ENCODE measurements at places on chromosomes 13 and 19.

GRCh38 chr13:78265098-78265497, 338.3 kb downstream of the POU4F1 start:
- DNase-seq, result no peak

- peak; percentile 43 for DNase-seq
Measured at GRCh38 chr13:44306371-44307192, 67.0 kb upstream of the SERP2 start.

DNA sequence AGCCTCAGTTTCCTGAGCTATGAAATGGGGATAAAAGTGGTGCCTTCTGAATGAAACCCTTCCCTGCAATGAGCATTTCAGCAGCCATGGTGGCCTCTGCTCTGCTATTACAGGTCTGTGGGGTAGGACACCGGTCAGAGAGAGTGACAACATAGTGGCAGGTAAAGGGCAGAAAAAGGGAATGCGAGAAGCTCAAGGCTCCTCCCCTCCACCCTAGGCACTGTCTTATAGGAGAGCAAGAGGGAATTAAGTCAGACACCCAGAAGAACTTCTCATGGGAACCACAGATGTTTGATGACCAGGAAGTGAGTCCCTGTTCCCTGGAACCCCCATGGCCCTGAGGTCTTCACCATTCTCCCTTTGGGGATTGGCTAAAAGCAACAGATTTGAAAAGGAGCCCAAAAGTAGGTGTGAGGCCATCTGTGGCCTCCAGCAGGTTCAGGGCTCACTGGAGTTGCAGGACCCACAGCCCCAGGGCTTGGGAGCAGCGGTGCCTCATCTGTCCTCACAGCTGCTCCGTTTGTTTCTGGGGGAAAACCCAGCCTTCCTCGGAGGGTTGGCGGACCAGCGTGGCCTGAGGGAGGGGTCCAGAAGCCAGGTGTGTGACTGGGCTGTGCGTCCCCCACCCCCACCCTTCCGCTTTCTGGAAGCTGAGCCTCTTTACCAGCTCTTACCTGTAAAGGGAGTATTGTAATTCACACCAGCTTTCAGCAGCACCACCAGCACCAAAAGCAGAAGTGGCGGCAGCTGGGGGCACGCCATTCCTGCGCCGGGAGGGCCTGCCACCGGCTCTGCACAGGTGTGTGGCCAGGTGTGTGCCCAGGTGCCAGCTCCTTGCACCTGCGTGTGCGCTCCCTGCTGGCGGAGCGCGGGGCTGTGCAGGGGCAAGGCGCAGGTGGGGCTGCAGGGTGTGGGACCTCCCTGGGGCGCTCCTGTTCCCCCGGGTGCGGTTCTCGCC, 19.4 kb downstream of the IQCN start:
- peak; percentile 76 for DNase-seq

- DNase-seq, result peak; percentile 28
Measured at GRCh38 chr13:44197791-44198770, 175.5 kb upstream of the SERP2 start.

DNA sequence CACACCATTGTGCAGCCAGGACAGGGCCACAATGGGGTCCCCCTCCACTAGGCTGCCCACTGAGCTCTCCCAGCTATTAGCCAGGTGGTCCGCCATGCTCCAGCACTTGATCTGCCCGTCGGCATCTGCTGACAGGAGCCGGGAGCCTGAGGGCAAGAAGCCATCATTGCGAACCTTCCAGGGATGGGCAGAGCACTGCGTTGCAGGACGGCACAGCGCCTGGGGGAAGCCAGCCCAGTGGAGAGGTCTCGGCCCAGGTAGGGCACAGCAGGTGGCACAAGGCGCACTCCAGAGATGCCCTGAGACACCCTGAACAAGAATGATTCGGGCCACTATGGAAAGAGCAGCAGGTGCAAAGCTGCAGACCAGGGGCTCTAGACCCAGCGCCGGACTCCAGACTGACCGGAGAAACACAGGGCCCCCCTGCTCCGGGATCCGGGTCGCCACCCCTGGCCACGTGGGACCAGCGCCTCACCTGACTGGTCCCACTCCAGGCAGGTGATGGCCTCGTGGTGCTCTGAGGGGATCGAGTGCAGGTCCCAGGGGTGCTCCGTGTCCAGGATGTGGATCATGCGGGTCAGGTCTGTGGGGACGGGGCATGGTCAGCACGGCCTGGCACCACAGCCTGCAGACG, 3.2 kb downstream of the MED16 start:
- DNase-seq, result no peak

GRCh38 chr19:29806098-29806866, 5.5 kb upstream of the CCNE1 start:
- DNase-seq, result no peak

DNA sequence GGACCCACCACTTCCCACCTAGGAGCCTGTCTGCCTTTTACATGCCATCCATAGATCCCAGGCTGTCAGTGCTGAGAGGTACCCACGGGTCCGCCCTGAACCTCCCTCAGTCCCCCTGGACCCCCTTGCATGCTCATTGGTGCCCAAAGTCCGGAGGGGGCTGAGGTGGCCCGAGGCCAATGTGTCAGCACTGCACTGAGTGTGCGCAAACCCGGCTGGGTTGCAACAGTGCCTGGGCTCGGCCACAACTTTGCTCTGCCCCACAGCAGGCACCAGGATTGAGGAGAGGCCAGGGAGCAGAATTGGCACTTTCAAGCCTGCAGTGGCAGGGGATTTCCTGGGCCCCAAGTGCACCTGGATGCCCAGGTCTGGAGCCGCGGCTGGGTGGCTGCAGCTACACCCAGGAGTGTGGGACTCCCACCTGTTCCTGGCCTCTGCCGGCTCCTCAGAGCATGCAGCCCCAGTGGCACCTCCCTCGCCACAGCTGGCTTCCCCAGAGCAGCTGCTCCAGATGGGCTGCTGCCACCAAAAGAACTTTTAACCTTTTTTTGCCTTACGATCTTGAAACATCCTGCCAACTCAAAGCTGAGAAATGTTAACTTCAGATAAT, 837.0 kb downstream of the SLITRK6 start:
- DNase-seq, result peak; percentile 13

GRCh38 chr13:104798486-104798885, 1732.3 kb upstream of the SLC10A2 start:
- DNase-seq, result no peak

DNA sequence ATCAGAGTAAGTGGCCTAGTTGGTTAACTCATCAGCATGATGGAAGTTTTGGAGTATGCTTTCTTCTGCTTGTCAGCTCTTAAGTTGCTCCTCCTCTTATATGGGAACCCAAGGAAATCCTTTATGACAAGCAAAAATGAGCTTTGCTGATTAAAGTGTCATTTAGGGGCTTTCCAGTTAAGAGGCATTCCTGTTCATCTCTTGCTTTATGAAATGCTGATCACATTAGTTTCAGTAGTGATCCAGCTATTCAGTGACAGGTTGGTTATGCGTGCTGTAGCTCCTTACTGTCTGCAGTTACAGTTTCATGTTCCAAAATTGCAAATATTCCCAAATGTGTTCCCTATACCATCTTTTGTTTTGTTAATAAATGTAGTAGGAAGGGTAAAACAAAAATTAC, 146.6 kb downstream of the CDK8 start:
- DNase-seq, result no peak

DNA sequence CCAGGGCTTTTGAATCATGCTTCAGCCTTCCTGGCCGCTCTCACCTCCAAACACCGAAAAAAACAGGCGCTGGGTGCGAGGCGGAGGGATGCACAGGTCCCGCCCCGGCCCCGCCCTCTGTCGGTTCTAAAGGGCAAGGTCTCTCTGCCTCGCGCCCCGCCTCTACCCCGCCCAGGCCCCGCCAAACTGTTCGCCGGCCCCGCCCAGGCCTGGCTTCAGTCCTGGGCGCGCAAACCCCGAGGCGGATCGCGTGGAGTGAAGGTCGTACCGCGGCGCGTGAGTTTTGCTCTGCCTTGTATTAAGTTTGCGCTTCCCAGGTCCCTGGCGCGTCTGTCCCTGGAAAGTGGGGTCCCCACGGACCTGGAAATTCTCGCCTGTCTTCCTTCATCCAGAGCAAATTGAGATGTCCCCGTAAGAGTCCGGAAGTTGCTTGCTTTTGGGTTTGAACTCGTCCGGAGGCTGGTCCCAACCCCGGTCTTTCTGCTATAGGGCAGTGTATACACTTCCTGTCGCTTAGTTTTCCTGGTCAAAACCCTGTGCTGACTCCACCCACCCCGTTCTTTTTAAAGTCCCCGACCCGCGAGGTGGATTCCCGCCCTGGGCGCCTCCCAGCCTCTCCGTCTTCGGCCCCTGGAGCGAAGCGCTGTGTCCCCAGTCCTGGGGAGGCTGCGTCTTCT, 8.4 kb downstream of the ZNF808 start:
- DNase-seq, result peak; percentile 93

DNA sequence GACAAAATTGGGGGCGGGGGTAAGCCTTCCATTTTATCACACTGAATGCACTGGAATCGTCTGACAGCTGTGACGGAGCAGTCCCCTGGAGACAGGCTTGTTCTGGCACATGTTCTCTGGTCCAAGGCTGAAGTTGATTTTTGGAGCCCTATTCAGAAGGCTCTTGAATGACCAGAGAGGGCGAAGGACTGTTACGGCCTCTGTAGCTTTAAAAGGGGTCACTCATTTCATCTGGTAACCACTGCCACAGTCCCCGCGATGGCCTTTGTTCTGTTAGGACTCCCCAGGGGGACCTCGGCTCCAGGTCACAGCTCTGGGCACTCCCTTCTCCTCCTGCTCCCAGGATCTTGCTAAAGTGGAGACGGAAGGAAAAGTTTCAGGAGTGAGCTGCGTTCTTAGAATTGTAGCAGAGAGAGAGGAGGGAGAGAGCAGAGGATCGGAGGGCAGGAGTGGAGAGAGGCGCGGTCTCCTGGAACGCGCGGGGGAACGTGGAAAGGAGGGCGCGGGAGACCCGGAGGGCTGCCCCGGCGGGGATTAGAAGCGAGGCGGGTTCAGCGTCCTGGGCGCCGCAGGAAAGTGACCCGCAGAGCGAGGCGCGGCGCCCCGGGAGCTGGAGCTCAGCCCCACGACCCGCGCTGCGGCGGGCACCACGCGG, 134.3 kb upstream of the MYO16 start:
- no peak for DNase-seq

GRCh38 chr13:62113179-62113578, 697.5 kb upstream of the PCDH20 start:
- DNase-seq, result no peak

DNA sequence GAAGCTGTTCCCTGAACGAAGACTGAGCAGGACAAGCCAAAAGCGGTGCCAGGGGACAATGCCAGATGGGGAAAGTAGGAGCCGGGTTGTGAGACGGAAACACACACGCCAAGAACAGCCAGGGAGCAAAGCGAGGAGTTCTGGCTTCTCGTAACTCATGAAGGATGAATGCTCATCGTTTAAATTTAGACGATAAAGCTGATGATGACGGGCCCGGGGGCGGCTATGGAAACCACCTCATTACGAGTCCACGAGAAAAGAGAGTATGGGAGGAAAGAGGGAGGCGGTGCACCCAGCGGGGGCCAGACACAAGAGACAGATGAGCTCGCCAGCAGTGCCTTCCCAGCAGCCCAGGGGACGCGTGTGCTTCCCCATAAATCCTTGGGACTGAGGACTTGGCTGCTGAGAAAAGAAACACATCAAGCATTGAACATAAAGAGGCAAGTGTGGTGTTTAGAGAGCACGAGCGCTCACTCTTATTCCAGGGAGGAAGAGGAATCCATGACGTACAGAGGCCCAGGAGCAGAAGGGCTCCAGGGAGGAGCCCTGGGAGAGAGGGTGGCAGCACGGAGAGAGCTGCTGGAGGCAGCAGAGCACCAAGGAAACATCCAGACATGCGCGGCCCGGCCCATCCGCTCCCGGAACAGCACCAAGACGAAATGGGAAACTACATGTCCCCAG, 70.7 kb downstream of the EPS15L1 start:
- DNase-seq, result no peak

GRCh38 chr13:113275387-113275786, 21.7 kb upstream of the LAMP1 start:
- DNase-seq, result peak; percentile 74

- no peak for DNase-seq
Measured at GRCh38 chr19:15393963-15394362, 14.4 kb upstream of the AKAP8 start.

GRCh38 chr13:28423010-28423409, 71.9 kb downstream of the FLT1 start:
- DNase-seq, result peak; percentile 91

GRCh38 chr13:32746474-32746873, 160.2 kb downstream of the PDS5B start:
- DNase-seq, result no peak

DNA sequence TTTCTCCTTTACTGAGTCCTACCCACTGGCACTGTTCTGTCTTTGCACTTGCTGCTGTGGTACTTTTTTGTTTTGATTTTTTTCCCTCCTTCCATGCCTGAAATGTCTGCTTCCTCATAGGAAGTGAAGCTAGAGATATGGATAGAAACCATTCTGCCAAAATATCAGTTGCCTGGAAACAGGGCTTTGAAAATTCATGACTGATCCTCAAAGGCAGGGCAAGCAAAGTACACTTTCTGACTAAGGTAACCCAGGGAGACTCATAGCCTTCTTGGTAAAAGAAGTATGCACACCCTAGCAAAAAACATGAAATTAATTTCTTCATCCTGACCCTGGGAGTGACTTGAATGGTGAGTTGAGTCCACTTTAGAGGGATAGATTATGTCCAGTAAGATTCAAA, 329.8 kb downstream of the MYO16 start:
- DNase-seq, result no peak

- peak; percentile 67 for DNase-seq
Measured at GRCh38 chr19:46287585-46287984, 9.3 kb upstream of the HIF3A start.

DNA sequence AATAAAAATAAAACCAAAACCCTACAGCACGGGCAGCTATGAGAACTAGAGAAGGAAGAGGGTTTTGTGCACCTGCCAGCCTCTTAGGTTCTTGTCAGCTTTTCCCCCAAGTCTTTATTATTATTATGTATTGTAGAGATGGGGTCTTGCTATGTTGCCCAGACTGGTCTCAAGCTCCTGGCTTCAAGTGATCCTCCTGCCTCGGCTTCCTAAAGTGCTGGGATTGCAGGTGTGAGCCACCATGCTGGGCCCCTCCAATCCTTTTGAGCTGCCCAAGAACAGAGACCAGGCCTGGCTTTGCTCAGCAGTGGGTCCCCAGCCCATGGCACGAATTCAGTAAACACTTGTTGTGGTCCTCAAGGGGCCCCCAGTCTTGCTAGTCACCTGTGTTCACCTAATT, 1.5 kb upstream of the NDUFS7 start:
- DNase-seq, result no peak

GRCh38 chr19:54024660-54025059, 33.2 kb downstream of the CACNG6 start:
- no peak for DNase-seq

- peak; percentile 1 for DNase-seq
Measured at GRCh38 chr13:79070343-79070974, 335.6 kb downstream of the RBM26 start.

- DNase-seq, result no peak
Measured at GRCh38 chr13:75071796-75072195, 410.2 kb downstream of the TBC1D4 start.

Data from common myeloid progenitor, CD34-positive (primary cell).